ENCODE measurements at places on chromosomes 16 and 17.

- DNase-seq, result no peak
Measured at GRCh38 chr17:40542558-40543411, 22.5 kb downstream of the CCR7 start.

- DNase-seq, result peak; percentile 52
Measured at GRCh38 chr17:38982858-38983746, 15.9 kb upstream of the FBXO47 start.

GRCh38 chr17:57995076-57995956, 7.3 kb upstream of the VEZF1 start:
- peak; percentile 76 for DNase-seq

GRCh38 chr17:16415031-16415924, at the start of gene TRPV2:
TRPV2 (plus strand) TSS chr17:16415571; CDS start chr17:16417669, 2,098 bp downstream.
- DNase-seq, result no peak

- no peak for DNase-seq
Measured at GRCh38 chr16:85859818-85860125, 39.2 kb upstream of the IRF8 start.

DNA sequence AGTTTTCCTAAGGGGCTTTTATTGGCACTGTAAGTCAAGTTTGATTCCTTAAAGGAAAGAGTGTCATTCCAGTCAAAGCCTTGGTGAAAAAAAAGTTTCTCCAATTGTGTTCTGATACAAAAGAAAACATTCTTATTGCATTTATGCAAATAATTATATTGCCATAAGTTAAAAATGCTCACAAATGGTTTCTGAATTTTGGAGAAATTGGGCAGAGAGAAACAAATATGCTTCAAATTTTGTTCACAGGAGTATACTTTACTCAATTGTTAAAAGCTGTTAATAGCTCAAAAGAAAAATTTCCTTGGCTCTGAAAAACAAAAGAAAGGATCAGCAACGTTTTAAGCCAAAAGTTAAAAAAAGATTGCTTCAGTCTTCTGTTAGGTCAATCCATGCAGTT, 60.2 kb downstream of the PIGL start:
- no peak for DNase-seq

All from NCI-H2081 treated with DMSO at 0.1 percent for 48 hours (cell line).